Adrenal gland (tissue), 19 donors: ENCODE measurements at places on chromosomes 16 and 17. TPM values are rescaled to one million over a fixed set of nuclear protein-coding genes. Genes with fewer than 3 reads are reported as not detected.

The WNT3 gene
- 0.16 TPM for polyA plus RNA-seq

The SLC5A11 gene
- not detected for polyA plus RNA-seq

The CD300LB gene
- polyA plus RNA-seq = 0.30 TPM

The CACNA1G gene
- polyA plus RNA-seq = 0.05 TPM

The SLC22A31 gene
- polyA plus RNA-seq = 0.72 TPM

The TMEM186 gene
- polyA plus RNA-seq = 8.7 TPM

The HSD3B7 gene
- 24.3 TPM for polyA plus RNA-seq
